LHCN-M2 (cell line): ENCODE measurements at places on chromosomes 12 and 14. TPM values are rescaled to one million over a fixed set of nuclear protein-coding genes. Genes with fewer than 3 reads are reported as not detected.

NOXRED1 gene
- total RNA-seq: 0.06 TPM in 1 of 2 replicates, not detected in the other

KCNH5 gene
- 0.06 TPM in 1 of 2 replicates, not detected in the other for total RNA-seq

EIF2S3B gene
- 0.32 and 0.34 TPM in 2 replicates for total RNA-seq

TOMM20L gene
- total RNA-seq: not detected in 2 replicates

- DNase-seq: no peak
Observed at GRCh38 chr14:71734076-71734475, 198.2 kb upstream of the RGS6 start.

GRCh38 chr14:77306851-77307496 is 13.7 kb downstream of the POMT2 start:
- no peak for DNase-seq

GRCh38 chr14:26255213-26255612 is 342.6 kb downstream of the NOVA1 start:
- peak; percentile 16 for DNase-seq

GRCh38 chr14:38868399-38869290 is 234.4 kb downstream of the SEC23A start:
- no peak for DNase-seq

DNA sequence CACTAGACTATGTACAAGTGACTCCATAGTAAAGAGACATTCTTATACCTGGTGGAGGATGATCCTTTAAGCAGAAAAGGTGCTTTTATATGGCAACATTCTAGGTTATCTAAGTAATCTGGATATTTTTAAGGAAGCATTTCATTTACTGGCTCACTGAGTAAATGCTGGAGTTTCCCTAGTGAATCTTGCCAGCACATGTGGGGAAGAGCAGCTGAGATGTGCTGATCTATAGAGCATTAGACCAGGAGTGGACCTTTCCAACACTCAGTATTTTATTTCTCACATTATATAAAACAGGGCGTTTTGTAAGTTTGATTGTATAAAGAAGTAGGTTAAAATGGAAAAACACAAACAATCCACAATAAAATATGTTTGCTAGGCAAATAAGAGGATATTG is 478.5 kb downstream of the ATP23 start:
- no peak for DNase-seq
